Esophagus mucosa (tissue), 1 donor: ENCODE measurements at places on chromosomes 2 and 18. TPM values are rescaled to one million over a fixed set of nuclear protein-coding genes. Genes with fewer than 3 reads are reported as not detected.

The REG3A gene
- total RNA-seq = not detected

The LINC00305 gene
- total RNA-seq = not detected

The SNORC gene
- 1.8 TPM for total RNA-seq

The UGT1A3 gene
- 0.28 TPM for total RNA-seq

The NETO1 gene
- total RNA-seq = not detected

The APLF gene
- 4.2 TPM for total RNA-seq

The DSEL gene
- 0.48 TPM for total RNA-seq

The C2orf76 gene
- total RNA-seq = 8.0 TPM

The ACTG2 gene
- total RNA-seq = 40.8 TPM

The NDUFAF7 gene
- total RNA-seq = 6.9 TPM

The EVA1A gene
- 0.56 TPM for total RNA-seq

The PTH2R gene
- not detected for total RNA-seq

The CMPK2 gene
- 2.6 TPM for total RNA-seq

The CELF4 gene
- total RNA-seq = not detected

The AGAP1 gene
- 17.1 TPM for total RNA-seq

The CPO gene
- not detected for total RNA-seq

The LRRTM4 gene
- total RNA-seq = not detected

The SERPINB4 gene
- total RNA-seq = 418 TPM

The ASXL3 gene
- total RNA-seq = 0.32 TPM
